Activated CD4-positive, alpha-beta memory T cell treated with anti-CD3 and anti-CD28 coated beads for 36 hours (primary cell): ENCODE measurements at places on chromosomes 16 and 17. TPM values are rescaled to one million over a fixed set of nuclear protein-coding genes. Genes with fewer than 3 reads are reported as not detected.
A peak's percentile ranks its signal among the peaks of the same experiment; 100 is the strongest.

DNA sequence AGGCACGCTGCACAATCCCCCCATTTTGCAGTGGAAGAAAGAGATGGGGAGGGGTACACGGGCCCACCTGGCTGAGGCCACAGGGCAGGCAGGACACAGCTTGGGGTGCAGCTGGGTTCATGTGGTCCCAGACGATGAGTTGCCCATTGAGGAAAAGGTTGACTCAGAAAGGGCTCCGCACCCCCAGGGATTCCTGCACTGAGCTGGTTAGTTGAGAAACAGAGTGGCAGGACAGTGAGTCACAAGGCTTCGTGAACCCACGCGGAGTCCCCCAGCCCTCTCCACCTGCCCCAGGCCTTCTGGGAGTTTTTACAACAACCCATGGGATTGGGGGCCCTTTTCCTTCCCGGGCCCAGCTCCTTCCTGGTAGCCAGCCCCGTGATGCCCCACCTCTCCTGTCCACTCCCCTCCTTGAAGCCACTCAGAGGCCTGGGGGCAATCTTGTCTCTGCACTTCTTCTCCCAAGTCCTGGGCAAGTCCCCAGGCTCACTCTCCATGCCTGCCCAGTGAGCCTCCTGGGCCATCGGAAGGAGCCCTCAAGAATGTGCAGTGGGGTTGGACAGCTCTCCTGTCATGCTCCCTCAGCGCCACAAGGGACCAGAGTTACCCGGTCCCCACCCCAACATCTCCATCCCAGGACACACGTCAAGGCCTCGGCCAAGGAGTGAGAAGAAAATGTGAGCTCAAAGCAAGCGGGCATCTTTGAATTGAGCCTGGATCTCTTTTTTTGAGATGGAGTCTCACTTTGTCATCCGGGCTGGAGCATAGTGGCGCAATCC is 251.2 kb downstream of the PARN start:
- DNase-seq, result no peak

GRCh38 chr16:85541980-85542900 is 70.9 kb upstream of the GSE1 start:
- DNase-seq, result no peak

Gene NUTF2
- total RNA-seq, result 148 TPM

DNA sequence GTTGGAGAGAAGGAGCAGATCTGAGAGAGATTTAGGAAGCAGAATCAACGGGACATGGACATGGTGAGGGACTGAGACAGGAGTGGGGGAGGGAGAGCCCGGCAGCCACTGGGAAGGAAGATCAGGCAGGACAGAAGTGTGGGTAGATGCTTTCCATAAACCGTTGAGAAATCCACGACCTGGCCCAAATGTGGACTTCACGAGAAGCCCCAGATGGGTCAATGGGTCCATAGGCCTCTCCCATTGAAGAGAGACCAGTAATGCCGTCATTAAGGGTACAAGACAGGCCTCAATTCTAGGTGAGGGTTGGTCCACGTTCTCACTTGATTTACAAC is 530 bp upstream of the CCL22 start:
- no peak for DNase-seq

Gene FAHD1
- total RNA-seq, result 8.8 TPM

Gene TP53TG3
- not detected for total RNA-seq

GRCh38 chr17:61157246-61157886 is 242.3 kb upstream of the TBX2 start:
- no peak for DNase-seq

- DNase-seq, result no peak
Observed at GRCh38 chr16:20870122-20870820, 29.9 kb downstream of the DCUN1D3 start.

Gene KCNAB3
- total RNA-seq, result 4.9 TPM

- no peak for DNase-seq
Observed at GRCh38 chr17:51778842-51779241, 379.7 kb downstream of the CA10 start.

Gene SLC46A1
- 2.9 TPM for total RNA-seq

DNA sequence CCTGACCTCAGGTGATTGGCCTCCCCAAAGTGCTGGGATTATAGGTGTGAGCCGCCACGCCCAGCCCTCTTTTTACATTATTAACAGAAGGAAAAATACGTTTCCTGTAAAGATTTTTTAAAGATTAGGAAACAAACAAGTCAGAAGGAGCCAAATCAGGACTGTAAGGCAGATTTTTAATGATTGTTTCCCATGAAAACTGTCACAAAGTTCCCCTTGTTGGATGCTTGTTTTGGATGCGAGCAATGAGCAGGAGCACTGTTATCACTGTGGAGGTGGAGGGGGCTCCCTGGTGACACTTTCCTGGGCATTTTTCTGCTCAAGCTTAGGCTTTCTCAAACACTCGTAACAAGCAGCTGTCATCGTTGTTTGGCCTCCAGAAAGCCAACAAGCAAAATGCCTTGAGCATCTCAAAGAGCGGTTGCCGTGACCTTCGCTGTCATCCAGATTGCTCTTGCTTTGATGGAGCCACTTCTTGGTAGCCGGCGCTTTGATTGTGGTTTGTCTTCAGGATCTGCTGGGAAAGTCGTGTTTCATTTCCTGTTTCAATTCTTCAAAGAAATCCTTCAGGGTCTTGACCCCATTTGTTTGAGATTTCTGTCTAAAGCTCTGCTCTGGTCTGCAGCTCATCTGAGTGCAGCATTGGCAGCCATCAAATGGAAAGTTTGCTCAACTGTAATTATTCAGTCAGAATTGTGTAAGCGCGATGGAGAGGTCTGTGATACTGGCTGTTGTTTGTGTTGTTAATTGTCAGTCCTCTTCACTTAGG is 128.7 kb downstream of the RPTOR start:
- peak; percentile 41 for DNase-seq

DNA sequence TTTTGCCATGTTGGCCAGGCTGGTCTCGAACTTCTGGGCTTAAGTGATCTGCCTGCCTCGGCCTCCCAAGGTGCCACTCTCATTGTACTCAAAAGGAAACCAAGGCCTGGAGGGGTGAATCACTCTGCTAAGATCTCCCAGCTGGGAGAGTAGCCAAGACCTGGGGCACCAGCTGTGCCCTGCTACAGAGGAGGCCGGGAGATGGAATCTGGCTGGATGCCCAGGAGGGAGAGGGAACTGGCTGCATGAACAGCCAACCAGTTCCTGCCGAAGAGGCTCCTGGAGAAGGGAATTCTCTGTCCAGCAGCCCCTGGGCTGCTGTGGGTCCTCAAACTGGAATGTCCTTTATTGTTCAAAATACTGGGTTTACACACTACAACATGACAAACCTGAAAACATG is 238.7 kb upstream of the CIBAR2 start:
- DNase-seq, result no peak

- no peak for DNase-seq
Observed at GRCh38 chr17:45008216-45008615, 40.1 kb upstream of the C1QL1 start.

DNA sequence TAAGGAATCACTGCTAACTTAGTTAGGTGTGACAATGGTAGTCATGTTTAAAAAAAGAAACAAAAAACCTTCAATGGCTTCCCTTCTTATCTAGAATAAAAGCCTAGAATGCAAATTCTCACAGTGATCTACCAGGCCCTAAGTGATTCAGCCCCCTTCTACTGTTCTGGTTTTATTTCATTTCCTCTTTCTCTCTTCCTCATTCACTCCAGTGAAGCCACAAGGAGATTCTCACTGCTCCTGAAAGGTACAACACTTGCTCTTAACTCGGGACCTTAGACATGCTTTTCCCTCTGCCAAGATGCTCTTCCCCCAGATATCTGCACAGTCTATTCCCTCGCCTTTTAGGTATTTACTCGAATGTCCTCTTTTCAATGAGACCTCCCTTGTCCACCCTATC is 3.7 kb downstream of the PIGS start:
- no peak for DNase-seq

Gene PRCD
- total RNA-seq, result not detected

Gene NPIPB13
- 11.9 TPM for total RNA-seq

- DNase-seq, result no peak
Observed at GRCh38 chr17:31439716-31440115, 48.2 kb downstream of the RAB11FIP4 start.

GRCh38 chr16:73713778-73714495 is 582.7 kb upstream of the PSMD7 start:
- DNase-seq, result no peak

GRCh38 chr16:73473713-73474112 is 425.8 kb upstream of the ZFHX3 start:
- no peak for DNase-seq

DNA sequence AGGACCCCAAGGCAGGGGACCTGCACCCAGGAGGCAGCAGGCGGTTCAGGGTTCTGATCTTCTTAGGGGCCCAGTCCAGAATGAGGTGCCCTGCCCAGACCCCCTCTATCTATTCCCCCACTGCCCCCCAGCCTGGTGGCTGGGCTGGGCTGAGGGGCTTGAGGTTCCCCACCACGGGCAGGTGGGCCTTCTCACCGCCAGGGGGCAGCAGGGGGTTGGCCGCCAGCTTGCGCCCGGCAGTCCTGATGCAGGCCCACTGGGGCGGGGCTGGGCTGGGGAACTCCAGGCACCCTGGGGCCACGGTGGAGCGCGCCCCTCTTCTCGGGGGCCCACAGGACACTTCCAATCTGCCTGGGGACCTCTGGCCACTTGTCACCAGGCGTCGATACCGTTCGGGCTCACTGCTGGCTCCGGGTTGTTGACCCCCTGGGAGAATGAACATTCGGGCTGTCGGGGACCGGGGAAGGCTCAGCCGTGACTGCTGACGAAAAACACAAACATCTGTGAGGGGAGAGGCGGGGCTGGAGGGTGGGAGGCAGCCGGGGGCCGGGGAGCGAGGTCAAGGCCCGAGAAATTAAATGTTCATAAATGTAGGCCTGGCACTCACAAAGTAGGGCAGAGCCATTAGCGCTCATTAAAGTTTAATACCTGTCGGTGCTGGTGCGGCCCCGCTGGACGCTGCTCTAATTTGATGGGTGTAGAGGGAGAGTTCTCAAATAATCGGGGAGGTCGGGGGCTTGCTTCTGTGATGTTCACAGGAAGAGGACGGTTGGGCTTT is 219.3 kb upstream of the GSE1 start:
- DNase-seq, result peak; percentile 69

Gene C17orf78
- not detected for total RNA-seq

Gene CLEC3A
- not detected for total RNA-seq

- peak; percentile 19 for DNase-seq
Observed at GRCh38 chr16:81307770-81308169, 7.0 kb upstream of the GAN start.

- no peak for DNase-seq
Observed at GRCh38 chr16:23324727-23325126, 22.6 kb downstream of the SCNN1B start.

DNA sequence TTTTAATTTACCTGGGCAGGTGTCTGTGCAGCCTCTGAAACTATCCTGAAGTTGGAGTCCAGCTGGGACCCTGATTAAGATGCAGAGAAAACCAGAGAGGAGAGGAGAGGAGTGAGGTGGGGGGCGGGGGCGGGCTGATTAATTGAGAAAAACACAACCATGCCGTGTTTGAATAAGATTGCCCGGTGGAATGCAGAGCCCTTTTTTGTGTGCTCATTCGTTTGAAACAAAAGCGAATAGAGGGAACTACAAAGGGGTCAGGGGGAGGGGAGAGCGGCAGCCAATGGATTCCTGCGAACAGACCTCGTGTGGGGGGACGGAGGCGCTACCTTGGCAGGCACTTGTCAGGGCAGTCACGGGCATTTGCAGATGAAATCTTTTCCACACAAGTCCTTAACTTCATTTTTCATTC is 355.8 kb downstream of the SOX9 start:
- no peak for DNase-seq

DNA sequence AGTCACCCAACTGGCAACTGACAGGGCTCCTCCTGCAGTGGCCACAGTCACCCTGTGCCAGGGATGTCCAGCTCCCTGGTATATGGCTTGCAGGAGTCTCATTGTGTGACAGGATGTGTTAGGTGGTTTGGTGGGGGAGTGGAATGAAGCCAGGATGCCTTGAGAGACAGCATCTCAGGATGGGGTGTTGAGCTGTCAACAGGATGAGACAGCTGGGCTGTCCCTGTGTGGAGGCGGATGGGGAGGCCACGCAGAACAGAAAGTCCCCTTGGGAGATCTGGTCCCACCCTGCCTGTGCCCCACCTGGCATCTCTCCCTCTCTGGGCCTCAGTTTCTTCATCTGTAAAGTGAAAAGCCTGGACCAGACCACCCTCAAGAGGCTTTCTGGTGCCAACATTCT is 9.5 kb upstream of the ZNF469 start:
- DNase-seq, result no peak

GRCh38 chr16:79286646-79287423 is 313.7 kb downstream of the MAF start:
- peak; percentile 69 for DNase-seq

- DNase-seq, result peak; percentile 45
Observed at GRCh38 chr16:11155284-11155806, 100.7 kb downstream of the SOCS1 start.

Gene RHBDF1
- total RNA-seq, result not detected

Gene GAS2L2
- total RNA-seq, result not detected

Gene GPR139
- not detected for total RNA-seq

- peak; percentile 42 for DNase-seq
Observed at GRCh38 chr16:78890373-78890895, 710.1 kb downstream of the MAF start.

DNA sequence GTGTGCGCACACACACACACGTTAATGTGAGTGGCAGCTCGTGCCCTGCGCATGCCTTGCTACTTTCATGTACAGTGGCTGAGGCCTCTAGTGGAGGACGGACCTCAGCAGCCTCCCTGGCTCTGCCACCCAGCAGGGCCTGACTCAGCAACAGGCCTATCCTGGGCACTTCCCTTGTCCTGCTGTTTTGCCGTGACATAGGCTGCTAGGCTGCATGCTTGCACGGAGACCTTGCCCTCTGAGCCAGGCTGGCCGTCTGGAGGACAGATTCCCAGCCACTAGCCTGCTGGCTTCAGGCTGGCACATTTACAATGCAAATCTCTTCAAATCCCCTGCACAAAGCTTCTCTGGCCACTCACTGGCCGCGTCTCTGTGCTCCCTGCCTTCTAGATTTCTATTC is 9.5 kb downstream of the RNF213 start:
- DNase-seq, result no peak
